ENCODE measurements at places on chromosomes 4 and X. TPM values are rescaled to one million over a fixed set of nuclear protein-coding genes. Genes with fewer than 3 reads are reported as not detected.

DNA sequence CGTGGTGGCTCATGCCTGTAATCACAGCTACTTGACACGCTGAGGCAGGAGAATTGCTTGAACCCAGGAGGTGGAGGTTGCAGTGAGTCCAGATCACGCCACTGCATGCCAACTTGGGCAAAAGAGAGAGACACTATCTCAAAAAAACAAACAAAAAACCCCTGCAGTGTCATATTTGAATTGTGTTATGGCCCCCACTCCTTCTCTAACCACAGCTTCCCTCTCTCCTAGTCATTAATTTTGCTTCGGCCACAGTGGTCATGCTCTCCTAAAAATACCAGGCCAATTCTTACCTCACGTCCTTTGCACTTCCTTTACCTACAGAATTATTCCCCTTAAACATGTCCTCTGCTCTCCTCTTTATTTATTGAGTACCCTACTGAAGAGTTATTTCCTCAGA lies 206.1 kb downstream of the PPP3CA start:
- no peak for DNase-seq

DNA sequence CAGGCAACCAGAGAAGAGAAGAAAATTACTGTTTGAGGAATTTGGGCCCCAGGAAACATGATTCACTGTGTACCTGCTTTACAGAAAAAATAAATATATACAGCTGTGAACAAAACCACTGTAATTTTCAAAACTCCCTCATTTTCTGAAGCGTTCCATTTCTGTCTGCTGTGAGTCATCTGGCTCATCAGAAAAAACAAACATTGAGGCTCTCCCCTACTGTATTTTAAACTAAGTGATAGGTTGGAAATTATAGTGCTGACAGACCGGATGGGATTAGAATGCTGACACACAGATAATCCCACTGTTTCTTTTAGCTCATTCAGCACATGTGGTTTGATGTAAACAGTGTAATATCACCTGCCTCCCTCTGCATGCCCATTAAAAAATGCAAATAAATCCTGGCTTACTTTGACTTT lies 847.0 kb downstream of the TRIML1 start:
- DNase-seq: no peak

HAUS7 gene
- polyA plus RNA-seq: 25.0 TPM

- DNase-seq: no peak
These were observed 158.5 kb downstream of the NSUN7 start for GRCh38 chr4:40908297-40908696.

DNA sequence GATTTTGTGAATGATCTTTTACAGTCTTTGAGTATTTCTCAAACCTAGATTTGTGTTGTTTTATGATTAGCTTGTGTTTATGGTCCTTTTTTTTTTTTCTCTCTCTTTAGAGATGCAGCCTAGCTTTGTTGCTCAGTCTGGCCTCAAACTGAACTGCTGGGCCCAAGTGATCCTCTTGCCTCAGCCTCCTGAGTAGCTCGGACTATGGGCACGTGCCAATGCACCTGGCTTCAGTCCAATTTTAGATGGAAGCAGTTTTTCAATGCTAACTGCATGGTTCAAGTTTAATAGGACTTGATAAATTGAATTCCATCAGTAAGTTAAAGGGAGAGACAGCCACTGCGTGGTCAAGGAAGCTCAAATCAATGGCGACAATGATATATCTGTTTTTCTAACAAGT lies 3.8 kb upstream of the FGG start:
- DNase-seq: no peak

- no peak for DNase-seq
These were observed 354.9 kb downstream of the RPA4 start for GRCh38 chrX:97238632-97239031.

DNA sequence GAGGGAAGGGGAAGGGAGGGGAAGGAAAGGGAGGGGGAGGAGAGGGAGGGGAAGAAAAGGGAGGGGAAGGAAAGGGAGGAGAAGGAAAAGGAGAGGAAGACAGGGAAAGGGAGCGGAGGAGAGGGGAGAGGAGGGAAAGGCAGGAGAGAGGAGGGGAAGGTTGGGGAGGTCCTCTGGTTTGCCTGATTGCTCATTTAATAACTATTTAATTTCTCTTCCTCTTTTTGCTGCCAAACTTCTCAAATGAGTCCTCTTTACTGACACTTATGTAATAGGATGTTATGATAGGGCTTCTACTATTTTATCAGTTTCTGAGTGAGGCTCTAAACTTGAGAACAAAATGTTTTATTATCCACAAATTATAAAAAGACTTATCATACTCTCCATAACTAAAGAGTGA lies 35.4 kb upstream of the PPA2 start:
- no peak for DNase-seq

PFKFB1 gene
- polyA plus RNA-seq: 0.63 TPM

ARAP2 gene
- polyA plus RNA-seq: 13.6 TPM

SMIM10 gene
- polyA plus RNA-seq: 2.8 TPM

LRAT gene
- polyA plus RNA-seq: 1.6 TPM

DNA sequence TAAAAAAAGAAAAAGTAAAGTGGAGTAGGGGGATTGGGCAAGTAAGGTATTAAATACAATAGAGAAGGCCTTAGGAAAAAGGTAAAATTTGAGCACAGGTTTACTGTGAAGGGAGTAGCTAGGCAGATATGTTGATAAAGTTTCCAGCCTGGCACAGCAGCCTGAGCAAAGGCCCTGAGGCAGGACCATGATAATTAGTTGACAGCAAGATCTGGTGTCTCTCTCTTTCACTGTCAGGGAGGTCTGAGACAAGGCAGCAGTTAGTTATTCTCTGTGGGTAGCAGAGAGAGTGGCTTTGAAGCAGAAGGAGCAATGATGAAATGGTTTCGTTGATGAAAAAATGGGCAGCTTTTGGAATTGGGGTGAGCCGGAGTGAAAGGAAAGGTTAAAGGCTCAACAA lies 119.5 kb downstream of the KDR start:
- DNase-seq: no peak

PPARGC1A gene
- 3.2 TPM for polyA plus RNA-seq

- no peak for DNase-seq
These were observed 623.9 kb downstream of the BCOR start for GRCh38 chrX:39473812-39474211.

- DNase-seq: peak; percentile 23
These were observed 31.1 kb downstream of the ZCCHC4 start for GRCh38 chr4:25343671-25344070.

DNA sequence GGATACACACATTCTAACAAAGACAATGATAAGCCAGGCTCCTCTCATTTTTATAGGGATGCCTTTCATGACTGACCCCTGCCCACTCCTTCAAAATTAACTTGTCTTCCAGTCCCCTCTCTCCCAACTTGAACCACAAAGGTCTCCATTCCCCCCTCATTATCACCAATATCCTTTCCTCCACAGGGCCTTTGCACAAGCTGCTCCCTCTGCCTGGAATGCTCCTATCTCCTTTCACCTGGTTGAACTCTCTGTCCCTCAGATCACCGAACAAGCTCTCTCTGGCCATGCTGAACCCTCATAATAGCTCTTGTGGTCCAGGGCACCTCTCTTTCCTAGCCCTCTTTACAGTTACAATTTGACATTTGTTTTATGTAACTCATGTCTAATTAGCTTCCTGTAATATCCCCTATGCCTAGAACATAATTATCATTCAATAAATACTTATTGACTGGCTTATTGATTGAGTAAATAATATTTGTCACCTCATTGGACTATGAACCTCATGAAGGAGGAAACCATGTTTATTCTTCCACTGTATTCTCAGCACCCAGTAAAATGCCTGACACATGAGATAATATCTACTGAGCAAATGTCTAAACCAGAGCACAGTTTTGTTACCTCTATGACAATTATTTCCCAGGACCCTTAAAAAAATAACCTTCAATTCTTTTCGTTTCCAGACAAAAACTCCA lies 266.3 kb upstream of the RASGEF1B start:
- DNase-seq: peak; percentile 30

- no peak for DNase-seq
These were observed 70.5 kb upstream of the TSPAN5 start for GRCh38 chr4:98728871-98729270.

DNA sequence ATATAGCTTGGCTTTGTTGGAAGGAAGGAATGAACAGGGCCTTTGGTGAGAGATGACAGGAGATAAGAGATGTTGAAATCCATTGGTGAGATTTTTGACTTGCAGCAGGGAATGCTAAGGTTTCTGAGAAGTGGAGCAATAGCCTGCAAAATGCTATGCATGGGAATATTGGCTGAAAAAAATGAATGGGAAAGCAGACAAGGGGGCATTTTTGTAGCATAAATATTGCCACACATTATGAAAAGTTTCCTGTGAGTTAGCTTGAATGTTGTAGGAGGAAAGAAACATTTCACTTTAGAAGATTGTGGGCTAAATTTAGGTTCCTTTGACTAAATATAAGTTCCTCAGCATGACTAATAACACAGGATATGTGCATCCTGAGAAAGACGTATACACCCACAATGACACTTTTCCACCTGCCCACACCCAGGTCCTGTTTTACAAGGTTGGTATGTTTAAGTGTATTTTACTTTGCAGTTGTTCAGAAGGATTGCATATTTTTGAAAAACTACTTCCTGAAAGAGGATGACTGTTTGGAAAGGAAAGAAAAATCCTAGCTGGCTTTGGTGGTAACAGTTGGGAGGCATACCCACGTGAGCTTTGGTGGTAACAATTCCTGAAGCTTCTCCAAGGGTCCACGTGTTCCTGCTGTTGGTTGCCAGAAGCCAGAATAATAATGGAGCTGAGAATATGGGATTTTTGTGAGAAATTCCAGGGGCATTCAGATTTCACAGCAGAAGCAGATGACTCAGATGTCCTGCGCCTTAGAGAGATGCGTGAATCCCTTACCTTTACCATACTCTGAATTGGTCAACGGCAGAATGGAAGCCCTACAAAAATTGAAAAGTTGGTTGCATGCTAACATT lies 28.5 kb downstream of the PHEX start:
- no peak for DNase-seq

ADGRA3 gene
- polyA plus RNA-seq: 51.5 TPM

DNA sequence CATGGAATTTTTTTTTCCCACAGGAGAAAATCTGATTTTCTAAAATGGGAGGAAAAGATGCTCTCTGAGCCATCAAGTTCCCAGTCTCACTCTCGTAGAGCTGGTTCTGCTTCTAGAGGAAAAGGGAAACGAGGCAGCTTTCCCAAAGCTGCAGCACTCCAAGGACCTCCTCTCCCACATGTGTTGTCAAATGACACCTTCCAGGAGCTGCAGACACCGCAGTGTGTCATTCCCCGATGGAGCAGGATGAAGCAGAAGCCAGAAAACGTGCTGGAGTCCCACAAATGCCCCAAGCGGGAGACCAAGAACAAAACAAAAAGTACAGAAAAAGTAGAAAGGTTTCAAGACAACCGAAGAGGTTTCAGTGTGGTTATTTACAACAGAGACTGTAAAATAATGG lies 348.1 kb downstream of the ARHGAP10 start:
- no peak for DNase-seq

DNA sequence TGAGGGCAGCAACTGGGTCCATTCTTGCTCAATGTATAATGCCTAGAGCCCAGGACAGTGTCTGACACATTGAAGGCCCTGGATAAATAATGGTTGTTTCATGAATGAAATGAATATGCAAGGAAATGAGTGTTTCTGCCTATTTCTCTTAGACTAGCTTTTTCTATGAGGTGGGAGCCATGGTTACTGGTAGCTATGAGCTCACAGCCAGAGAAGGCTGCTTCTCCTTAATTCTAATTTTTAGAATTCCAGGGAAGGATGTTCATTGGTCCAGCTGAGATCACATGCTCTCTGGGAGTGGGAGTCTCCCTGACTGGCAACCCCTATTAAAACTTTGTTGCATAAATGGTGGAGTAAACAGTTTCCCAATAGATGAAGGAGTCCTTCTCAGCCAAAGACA lies 9.7 kb upstream of the DCUN1D4 start:
- no peak for DNase-seq

DNA sequence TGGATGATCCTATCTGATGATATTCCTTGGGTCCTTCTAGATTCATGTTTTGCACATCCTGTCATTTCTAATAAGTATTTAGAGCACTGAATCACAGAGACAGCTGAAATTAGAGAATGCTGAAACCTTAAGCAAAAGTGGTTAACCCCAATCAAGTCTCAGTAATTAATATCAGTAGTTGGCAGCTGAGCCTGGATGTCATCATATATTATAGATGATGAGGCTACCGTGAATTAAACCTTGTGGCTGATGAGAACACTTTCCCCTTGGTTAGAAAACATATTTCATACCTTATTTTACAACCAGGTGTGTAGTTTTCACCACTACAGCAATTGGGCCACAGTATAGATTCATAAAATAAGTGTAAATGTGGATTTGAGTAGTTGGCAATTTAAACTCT lies 499.0 kb downstream of the PDGFC start:
- DNase-seq: no peak

GRCh38 chrX:54049801-54050200 lies 5.5 kb upstream of the PHF8 start:
- no peak for DNase-seq

CXCR3 gene
- 1.3 TPM for polyA plus RNA-seq

Measured in large intestine (tissue), 12 donors.